ELF-1 (cell line): ENCODE measurements at places on chromosomes 2 and 18.

DNA sequence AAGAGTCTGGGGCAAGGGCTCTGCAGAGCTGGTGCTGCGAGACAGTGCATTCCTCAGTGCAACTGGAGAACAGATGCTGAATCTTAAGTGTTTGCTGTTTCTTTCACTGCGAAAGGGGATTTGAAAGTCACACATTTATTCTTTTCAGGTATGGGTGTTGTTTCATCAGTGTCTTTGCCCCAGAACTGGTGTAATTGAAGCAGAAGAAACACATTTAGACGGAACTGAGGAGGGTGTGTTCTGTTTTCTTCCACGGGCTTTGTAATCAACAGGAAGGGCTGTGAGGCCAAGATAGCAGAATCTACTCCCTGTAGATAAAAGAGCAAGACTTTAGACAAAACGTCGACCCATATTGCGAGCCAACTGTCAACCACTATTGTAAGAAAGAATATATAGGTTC, 151.9 kb downstream of the EPHA4 start:
- no peak for DNase-seq

- no peak for DNase-seq
These were observed 24.9 kb upstream of the ALPP start for GRCh38 chr2:232353660-232354059.

GRCh38 chr2:23757686-23758433, 169.1 kb downstream of the ATAD2B start:
- DNase-seq = no peak

GRCh38 chr2:154720651-154721050, 22.2 kb downstream of the KCNJ3 start:
- DNase-seq = no peak

DNA sequence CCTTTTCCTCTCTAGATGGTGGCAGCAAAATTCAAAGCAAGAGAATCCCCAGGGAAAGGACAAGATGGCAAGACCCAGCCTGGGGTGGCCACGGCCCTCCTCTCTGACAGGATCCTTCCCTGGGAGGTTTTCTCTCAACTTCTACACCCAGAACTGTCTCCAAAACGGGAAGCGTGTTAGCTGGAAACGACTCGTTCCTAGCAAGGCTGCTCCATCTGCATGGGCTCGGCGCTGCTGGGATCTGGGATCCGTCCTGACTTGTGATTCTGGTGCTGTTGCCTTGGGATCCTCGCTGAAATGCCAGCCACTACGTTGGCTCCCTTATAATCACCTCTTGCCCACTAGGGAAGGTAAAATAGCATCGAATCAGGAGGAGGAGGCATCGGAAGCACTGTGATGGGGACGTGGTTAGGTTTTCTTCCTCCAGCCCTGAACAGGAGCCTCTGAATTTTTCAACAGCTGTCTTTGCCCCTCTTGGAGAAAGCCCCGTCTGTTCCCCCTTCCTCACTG, 514.8 kb upstream of the MYT1L start:
- no peak for DNase-seq

- DNase-seq = no peak
These were observed 447 bp upstream of the CCL20 start for GRCh38 chr2:227813229-227813561.

- no peak for DNase-seq
These were observed 5.4 kb downstream of the SNORC start for GRCh38 chr2:232875256-232876121.

DNA sequence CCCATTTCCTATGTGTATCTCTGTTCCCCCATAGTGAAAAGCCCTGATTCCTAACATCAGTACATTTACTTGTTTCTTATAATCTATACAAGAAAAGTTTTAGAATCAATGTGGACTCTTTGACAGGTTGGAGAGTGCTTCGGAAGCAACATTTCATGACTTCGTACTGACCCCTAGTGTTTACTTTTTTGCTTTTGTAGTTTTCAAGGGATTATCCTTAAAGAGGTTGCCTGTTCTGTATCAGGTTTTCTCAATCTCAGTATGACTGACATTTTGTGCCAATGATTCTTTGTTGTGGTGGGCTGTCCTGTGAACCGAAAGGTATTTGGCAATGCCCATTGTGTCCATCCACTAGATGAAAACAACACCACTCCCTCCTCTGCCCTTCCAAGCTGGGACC, 43.3 kb upstream of the SERPINB2 start:
- DNase-seq = peak; percentile 5

GRCh38 chr2:3581367-3582262, 6.6 kb downstream of the RPS7 start:
- DNase-seq = no peak

DNA sequence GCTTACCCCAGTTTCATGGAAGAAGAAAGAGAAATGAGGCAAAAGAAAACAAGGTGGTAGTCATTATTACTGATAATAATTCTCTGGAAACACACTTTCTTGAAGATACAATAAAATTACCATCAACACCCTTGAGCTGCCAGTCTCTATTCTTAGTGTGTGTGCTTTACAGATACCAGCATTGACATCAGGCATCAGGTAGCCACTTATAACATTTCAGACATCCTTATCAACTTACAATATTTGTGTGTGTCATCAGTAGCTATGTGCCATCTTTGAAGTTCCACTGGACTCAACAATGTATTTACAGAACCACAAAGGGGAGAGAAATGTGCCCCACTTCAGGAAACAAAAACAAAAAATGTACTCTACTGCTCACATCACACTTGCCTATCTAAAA, 62.1 kb downstream of the TCF4 start:
- no peak for DNase-seq

GRCh38 chr2:159684796-159685195, 27.5 kb upstream of the MARCHF7 start:
- no peak for DNase-seq

DNA sequence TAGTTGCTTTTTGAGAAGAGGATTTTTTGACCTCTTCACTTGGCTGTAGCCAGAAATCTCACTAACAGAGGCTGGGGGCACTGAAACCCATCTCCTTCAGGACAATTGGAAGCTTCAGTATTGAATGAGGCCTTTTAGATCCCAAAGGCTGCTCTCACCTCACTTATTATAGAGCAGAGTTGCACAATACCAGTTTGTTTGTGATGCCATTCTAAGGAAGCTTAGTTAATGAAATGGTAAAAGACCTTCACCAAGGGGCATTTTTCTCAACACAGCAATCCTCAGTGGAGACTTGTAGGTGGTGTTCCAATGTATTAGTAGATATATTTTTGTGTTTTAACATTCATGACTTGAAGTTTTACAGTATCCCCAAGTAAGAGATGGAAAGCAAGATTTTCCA, 71.0 kb upstream of the RFX8 start:
- no peak for DNase-seq

DNA sequence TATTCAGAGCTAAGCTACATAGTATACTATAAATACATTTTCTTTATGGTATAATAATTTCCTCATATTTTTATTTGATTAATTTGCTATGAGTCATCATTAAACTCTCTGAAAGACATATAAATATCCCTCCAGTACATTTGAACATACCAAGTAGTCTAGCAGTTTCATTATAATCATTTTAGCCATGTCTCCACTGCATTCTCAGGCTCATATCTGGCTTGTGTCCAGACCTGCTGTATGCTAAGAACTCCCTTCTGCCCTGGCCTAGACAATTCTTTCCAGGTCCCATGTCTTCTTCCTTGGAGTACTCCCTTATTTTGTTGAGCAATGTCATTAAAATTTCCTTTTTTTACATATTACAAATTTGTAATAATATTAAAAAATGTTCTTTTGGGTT, 16.6 kb upstream of the DYNC1I2 start:
- DNase-seq = no peak

DNA sequence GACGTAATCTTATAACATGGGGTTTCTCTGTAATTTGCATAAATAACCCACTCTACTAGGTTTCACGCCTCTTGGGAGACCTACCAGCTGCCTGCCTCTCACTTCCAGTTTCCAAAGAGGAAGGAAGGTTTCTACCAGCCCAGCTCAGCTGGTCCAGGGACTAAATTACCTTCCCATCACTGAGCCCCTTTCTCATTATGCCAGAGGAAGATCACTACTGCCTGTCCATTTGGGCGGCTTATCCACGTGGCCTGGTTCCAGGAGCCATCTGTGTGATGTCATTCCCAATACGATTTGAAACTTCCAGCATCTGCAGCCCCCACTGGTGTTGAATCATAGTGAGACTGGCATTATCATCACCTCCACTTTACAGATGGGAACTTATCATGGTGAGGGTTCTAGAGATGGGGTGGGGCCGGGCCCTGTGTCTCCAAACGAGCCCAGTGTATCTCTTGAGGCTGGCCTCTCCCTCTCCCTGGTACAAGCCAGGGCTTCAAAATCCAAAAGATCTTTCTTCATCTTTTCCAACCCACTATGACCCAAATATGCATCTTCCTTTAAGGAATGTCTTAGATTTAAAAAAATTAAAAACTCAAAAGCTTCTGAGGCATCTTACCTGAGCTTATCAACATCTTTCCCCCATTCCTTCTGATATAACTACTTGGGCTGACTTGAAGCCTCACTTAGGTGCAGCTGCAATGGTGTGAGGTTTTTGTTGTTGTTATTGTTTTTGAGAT, 140.8 kb downstream of the DDX1 start:
- no peak for DNase-seq

DNA sequence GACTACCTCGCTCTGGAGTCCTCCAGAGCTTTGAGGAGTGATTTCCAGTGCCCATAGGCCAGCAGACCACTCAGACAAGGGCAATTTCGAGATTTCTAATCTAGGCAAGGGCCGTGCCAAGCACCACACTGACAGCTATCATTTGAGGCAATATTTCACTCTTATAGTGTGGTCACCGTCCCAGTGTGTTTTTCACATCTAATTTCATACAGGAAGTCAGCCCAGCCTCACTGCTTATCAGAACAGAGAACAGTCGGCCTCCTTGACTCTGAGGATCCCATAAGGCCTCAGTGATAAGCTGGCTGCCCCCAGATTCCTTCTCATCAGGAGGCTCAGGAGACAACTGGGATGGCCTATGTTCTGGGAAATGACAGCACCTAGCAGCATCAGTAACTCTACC, 581 bp downstream of the CAPN14 start:
- no peak for DNase-seq

DNA sequence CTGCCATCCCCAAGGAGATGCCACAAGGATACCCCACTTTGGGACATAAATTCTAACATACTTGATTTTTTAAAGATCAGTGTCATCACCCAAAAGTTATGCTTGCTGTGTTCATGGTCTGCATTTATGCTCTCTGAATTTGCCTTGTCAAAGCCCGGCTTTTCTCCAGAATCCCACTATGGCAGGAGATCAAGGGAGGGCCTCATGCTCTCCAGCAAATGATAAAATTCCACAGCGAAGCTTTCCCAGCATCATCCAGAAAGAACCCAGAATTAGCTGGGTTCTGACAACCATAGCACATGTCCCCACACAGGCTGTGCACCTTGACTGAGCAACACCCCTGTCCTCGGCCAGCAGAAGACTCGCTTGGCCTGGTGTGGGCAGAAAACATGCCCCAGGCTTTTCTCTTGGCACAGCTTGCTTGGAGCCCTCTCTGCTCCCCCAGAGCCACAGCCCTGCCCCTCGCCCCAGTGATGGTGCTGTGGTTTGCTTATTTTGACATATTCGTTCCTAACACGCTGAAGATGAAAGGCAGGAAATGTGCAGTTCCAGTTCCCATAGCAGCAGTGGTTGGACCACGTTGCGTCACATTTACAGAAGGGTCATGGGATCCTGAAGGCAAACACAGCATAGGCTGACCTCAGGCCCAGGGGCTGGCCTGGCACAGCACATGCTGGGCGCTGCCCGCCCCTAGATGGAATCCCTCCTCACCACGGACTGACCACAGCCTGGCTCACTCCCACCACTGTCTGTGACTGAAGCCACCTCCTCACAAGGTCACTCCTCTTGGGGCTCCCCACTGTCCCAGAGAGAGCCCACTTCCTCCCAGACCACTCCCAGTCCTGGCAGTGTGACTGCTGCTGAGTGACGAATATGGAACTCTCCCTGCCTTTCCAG, 14.1 kb upstream of the CHRNA1 start:
- DNase-seq = no peak

DNA sequence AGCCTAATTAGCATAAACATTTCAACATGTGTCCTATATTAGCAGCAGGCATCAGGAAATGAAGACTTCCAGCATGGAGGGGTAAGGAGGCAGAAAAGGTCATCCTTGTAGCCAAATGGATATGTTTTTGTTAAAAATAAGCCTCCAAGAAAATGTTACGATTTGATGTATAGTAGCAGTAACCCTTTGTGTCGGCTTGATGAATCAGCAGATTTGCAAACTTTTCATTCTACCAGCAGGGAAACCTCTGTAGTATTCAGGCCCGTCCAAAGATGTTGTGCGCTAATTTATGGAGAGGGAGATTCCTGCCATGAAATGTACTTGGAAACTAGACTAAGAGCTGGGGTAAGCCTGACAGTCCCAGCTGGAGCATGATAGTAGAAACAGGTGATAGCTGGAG, 780.8 kb upstream of the KLHL29 start:
- no peak for DNase-seq

- DNase-seq = no peak
These were observed 91.8 kb upstream of the KLF7 start for GRCh38 chr2:207257251-207258250.

GRCh38 chr18:74546751-74547530, 12.6 kb downstream of the CNDP1 start:
- no peak for DNase-seq

GRCh38 chr2:96116879-96117533, 635 bp upstream of the ADRA2B start:
- peak; percentile 63 for DNase-seq

DNA sequence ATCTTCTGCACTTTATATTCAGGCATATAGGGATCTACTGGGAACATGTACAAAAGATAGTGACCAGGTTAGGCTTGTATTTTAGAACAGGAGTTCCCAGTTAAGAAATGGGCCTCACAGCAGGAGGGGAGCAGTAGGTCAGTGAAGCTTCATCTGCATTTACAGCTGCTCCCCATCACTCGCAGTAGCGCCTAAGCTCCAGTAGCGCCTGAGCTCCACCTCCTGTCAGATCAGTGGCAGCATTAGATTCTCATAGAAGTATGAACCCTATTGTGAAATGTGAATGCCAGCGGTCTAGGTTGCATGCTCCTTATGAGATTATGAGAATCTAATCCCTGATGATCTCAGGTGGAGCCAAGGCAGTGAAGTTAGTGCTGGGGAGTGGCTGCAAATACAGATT, 224.4 kb upstream of the CYRIA start:
- peak; percentile 8 for DNase-seq

DNA sequence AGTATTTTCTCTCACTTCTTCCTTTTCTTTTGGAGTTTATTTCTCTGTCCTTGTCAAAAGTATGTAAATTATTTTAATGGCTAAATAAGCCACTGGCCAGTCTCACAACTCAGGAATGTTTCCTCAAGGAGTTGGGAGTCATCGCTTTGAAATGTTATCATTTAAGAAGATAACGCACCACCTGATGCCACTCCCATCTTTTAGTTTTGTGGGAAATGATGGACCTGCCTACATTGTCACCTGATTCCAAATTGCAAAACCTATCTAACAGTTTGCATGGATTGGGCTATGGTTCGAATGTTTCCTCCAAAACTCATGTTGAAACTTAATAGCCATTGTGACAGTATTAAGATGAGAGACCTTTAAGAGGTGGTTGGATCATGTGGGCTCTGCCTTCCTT, 32.4 kb upstream of the PPM1B start:
- DNase-seq = peak; percentile 47

- no peak for DNase-seq
These were observed 15.9 kb downstream of the LYPD6 start for GRCh38 chr2:149346272-149346671.

- no peak for DNase-seq
These were observed 1.5 kb downstream of the SLC30A3 start for GRCh38 chr2:27261241-27261925.
